ENCODE measurements at places on chromosomes 2 and 18.

DNA sequence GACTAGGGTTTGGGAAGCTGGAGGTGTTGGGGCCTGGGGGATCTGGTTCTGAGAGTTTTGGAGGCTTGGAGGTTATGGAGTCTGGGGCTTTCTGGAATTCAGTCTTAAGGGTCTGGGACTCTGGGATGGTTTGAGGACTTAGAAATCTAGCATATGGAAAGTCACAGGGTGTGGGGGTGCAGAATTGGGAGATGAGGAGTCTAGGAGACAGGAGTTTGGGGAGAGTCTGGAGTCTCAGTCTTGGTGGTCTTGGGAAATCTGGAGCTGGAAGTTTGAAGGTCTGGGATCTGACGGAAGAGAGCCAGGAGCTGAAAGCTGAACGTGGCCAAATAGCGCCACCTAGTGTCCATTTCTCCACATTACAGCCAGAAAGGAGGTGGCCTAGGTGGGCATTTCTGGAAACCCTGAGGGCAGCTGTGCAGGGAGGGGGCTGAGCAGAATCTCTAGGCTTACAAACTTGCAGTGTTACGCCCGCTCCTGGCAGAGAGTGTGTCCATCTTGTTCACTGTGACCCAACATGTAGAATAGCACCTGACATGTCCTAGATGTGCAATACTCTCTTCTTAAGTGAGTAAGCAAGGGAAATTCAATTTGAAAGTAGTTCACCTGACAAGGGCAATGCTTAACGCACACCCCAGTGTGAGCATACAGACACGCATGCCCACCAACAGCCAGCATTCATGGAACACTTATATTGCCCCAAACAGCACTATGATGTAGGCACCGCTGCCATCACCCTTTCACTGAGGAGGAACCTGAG is 204.8 kb downstream of the TFCP2L1 start:
- DNase-seq, result no peak

DNA sequence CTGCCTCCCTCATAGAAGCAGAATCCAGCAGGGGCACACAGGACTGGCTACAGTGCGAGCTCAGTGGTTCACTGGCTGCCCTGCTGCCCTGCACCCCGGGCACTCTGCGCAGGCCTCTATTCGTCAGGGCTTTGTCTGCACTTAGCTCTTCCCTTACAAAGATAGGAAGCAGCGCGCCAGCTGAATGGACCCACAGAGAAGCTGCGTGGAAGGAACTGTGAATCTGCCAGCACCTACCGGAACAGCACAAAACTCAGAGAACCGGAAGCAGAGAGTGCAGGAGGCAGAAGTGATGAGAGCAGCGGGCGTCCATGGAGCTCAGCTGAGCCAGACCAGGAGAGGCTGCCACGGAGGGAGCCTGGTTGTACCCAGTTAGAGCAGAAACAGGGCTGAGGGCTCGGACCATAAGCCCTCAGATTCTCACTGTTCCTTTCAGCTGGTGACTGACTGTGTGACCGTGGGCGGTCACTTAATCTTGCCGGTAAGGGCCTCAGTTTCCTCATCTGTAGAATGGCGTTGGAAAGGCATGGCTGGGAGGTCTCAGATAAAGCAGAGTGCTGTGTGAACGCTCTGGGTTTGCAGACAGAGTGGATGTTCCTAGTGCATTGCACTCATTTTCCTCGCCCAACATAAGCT is 23.1 kb upstream of the SLC66A3 start:
- DNase-seq, result no peak

DNA sequence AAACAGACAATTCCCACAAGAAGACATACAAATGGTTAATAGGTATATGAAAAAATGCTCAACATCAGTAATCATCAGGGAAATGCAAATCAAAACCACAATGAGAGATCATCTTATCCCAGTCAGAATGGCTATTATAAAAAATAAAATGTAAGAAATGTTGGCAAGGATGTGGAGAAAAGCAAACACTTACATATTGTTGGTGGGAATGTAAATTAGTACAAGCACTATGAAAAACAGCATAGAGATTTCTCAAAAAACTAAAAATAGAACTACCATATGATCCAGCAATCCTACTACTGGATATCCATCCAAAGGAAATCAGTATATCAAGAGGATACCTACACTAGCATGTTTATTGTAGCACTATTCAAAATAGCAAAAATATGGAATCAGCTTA is 186.6 kb downstream of the NOL4 start:
- no peak for DNase-seq

- no peak for DNase-seq
These were observed 232.4 kb downstream of the MEIS1 start for GRCh38 chr2:66667301-66667700.

GRCh38 chr18:45541421-45541820 is 73.9 kb upstream of the SLC14A2 start:
- DNase-seq, result no peak

- no peak for DNase-seq
These were observed 109.9 kb upstream of the MAP4K3 start for GRCh38 chr2:39546937-39547336.

GRCh38 chr2:188364033-188364630 is 72.5 kb downstream of the GULP1 start:
- no peak for DNase-seq
